ENCODE measurements at places on chromosomes 6 and 20.

DNA sequence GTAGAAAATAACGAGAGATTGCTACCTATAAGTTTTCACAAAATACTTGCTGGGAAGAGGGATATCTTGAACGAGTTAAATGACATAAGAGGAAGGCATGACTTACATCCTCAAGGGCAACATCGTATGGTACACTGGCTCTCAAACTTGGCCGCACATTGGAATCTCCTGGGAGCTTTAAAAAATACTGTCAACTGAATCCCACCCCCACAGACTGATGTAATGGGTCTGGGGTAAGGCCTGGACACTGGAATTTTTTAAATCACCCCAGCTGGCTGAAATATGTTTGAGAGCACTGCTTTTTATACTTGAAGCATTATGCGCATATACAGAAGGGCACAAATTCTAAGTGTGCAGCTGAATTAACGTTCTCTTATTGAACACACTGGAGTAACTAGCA is 8.0 kb upstream of the TSHZ2 start:
- DNase-seq: no peak

GRCh38 chr6:4935486-4935885 is 68.4 kb downstream of the RPP40 start:
- no peak for DNase-seq

DNA sequence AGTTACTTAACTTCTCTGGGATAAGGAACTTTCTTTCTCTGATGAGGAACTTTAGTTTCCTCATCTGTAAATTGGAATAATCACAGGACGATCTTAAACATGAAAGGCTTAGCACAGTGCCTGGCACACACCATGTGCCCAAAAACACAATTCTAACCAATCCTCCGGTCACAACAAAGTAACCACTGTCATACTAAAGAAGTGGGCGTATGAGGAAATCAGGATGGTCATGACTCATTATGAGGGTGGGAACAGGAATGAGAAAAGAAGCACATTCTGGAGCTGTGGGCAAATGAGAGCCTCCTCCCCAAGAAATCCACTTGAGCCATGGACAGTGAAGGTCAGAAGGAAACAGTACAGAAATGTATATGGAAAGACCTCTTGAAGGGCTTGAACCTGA is 82.9 kb downstream of the LRFN2 start:
- no peak for DNase-seq

DNA sequence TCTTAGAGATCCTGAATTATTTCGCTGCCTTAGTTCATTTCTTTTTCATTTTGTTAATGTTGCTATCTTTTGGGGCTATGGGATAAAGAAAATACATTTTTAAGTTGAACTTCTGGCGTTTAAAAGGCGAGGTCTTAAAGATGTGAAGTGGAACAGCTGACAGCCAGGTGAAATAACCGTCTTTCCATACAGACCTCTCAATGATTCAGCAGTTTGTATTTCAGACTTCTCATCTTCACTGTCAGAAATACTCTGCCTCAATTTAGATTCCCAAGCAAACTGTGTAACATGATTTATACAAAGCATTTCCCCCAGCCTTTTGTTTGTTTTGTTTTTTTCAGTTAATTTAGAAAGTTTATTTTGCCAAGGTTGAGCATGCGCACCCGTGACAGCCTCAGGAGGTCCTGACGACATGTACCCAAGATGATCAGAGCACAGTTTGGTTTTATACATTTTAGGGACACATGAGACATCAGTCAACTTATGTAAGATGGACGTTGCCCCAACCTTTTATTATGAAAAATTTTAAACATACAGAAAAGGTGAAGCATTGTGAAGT is 40.0 kb downstream of the SLC9A8 start:
- no peak for DNase-seq

DNA sequence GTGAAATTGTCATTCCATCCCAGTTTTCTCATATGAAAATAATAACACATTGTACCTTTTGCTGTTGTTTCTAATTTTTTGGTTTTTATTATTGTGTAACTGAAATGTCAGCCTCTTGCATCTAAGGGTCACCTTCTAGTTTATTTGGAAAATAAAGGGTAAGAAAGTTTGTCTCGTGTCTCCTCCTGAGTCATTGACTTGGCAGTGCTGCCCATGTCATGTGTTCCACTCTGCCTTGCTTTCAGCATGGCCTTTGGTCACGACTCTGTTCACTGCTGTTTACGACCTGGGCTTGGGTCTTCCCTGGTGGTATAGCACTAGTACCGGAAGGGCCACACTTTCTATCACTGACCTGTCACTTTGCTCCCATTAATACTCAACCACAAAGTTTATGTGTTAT is 171.4 kb upstream of the RSPO3 start:
- DNase-seq: no peak

DNA sequence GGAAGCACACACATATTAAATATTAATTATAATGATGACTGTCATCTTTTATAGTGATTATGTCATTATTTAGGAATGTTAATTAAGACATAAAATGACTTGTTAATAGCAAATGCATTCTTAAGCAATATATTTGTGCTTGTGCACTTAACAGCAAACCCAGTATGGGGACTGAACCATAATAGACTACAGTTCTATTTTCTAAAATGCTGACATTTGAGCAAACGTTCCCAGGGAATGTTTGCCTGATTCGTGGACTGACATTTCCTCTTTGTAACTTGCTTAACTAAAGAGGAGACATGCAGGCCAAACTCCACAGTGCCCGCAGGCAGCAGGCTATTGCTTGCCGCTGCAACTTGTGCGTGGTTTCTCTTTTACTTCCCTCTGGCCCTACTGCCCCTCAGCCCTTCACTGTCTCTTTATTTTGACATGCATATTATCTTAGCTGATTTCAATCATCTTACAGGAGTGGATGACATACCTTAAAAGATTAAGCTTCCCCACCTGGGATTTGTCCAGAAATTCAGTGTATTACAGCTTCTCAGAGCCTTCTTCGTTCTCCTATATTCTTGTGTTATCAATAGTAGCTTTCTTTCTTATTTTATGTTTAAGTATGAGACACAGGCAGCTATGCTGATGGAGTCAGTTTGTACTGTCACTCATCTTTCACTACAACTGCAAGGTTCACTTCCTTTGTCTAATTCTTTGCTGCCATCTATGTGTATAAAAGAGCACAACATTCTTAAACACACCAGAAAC is 141.5 kb downstream of the GMDS start:
- DNase-seq: no peak

DNA sequence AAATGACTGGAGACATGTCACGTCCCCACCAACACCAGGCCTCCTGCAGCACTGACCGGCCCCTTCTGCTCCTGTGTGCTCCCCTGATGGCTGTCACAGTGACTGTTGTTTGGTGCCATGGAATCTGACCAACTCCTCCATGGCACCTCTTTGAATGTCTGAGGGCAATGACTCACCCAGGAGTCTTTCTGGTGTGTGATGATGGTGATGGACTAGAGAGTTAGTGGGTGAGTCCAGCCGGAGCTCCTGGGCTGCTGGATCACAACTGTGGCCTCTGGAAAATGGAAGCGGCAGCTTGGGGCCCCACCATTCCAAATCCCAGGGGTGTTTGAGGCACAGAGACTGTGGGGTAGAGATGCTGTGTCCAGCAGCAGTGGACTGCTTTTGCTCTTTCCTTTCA is 133.3 kb downstream of the TFAP2C start:
- no peak for DNase-seq

DNA sequence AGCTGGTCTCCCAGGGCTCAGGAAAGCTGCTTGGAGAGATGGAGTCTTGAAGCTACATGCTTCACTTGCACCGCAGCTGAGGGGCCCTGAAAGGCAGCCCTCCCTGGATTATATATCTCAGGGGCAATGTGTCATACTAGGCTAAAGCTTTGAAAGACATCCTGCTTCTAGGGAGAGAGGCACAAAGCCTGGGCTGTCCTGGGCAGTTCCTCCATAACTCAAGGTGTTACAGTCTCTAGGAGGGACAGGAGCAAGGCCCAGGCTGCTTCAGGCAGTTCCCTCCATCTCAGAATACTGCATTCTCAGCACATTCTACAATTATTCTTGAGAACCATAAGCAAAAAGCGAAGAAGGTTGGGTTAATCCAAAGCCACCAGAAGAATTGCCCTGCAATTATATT is 22.0 kb upstream of the TXNDC5 start:
- DNase-seq: no peak

GRCh38 chr6:158926414-158926813 is 73.6 kb downstream of the RSPH3 start:
- DNase-seq: no peak

DNA sequence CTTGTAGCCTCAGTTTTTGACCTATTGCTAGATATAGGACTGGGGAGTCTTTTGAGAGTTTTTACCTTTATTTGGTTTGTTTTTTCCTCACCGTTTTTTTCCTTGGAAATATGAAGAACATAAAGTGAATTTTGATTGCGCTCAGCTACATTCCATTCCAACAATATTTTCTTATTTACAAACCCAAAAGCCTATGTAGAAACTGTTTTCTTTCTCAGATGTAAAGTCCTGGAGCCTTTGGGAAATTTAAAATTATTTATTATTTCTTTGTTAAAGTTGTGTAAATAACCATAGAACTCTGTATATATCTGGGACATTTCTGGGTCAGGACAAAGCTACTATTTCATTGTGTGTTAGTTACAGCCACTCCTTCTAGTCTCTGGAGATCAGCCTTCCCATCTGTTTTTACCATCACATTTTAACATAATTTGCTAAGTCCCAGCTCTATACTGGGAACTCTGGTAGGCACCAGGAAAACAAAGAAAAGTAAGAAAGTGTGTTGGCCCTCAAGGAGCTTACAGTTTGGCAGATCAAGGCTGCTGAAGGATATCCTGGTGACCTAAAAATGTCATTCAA is 68.8 kb downstream of the JAG1 start:
- no peak for DNase-seq

GRCh38 chr6:87583822-87584221 is 6.0 kb downstream of the RARS2 start:
- no peak for DNase-seq

- no peak for DNase-seq
These were observed 24.2 kb upstream of the KIF25 start for GRCh38 chr6:167973148-167973885.

- no peak for DNase-seq
These were observed 33.8 kb upstream of the TMEM244 start for GRCh38 chr6:129894921-129895320.

- no peak for DNase-seq
These were observed 808 bp downstream of the ULBP1 start for GRCh38 chr6:149964308-149965193.

GRCh38 chr20:61127311-61128039 is 124.6 kb upstream of the CDH4 start:
- DNase-seq: no peak

GRCh38 chr20:50522053-50522674 is 12.0 kb downstream of the PTPN1 start:
- no peak for DNase-seq

DNA sequence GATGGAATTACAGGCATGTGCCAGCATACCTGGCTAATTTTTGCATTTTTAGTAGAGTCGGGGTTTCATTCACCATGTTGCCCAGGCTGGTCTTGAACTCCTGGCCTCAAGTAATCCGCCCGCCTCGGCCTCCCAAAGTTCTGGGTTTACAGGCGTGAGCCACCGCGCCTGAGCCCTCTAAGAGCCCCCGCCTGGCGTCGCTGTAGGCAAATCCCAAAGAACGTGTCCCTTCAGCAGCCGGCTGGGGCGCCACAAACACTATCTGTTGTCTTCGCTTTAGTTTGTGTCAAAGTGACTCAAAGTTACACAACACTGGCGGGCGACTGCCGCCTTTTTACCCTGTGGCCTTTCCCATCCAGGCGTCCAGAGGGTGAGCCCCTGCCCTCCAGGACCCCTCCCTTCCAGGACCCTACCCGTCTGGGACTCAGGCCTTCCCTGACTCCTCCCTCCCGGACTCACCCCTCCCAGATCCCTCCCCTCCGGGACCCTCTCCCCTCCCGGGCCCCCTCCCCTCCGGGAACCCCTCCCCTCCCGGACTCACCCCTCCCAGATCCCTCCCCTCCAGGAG is 940 bp upstream of the ADRM1 start:
- DNase-seq: peak; percentile 66

GRCh38 chr20:8749101-8749500 is 319.8 kb upstream of the PLCB4 start:
- DNase-seq: no peak

DNA sequence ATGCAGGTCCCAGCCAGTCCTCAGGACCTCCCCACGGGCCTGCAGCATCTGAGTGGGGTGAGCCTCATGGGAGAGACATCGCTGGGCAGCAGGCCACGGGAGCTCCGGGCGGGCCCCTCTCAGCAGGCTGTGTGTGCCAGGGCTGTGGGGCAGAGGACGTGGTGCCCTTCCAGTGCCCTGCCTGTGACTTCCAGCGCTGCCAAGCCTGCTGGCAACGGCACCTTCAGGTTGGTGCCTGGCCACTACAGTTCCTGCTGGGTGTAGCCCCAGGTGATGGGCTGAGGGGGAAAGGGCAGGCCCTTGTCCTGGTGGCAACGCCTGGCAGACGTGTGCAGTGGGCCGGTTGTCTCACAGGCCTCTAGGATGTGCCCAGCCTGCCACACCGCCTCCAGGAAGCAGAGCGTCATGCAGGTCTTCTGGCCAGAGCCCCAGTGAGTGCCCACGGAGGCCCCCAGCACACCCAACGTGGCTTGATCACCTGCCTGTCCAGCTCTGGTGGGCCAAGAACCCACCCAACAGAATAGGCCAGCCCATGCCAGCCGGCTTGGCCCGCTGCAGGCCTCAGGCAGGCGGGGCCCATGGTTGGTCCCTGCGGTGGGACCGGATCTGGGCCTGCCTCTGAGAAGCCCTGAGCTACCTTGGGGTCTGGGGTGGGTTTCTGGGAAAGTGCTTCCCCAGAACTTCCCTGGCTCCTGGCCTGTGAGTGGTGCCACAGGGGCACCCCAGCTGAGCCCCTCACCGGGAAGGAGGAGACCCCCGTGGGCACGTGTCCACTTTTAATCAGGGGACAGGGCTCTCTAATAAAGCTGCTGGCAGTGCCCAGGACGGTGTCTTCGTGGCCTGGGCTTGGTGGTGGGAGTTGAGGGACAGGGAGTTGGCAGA is 787 bp upstream of the TNFRSF6B start:
- DNase-seq: no peak

DNA sequence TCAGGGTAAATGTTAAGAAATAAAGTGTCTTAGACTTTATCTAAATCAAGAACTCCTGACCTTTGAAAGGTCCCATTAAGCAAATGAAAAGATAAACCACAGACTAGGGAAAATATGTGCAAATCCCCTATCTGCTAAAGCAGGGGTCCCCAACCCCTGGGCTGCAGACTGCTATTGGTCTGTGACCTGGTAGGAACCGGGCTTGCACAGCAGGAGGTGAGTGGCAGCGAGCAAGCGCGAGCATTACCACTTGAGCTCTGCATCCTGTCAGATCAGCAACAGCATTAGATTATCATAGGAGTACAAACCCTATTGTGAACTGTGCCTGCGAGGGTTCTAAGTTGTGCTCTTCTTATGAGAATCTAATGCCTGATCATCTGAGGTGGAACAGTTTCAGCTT is 42.4 kb downstream of the LCA5 start:
- DNase-seq: no peak

- DNase-seq: no peak
These were observed 33.0 kb upstream of the ME1 start for GRCh38 chr6:83463886-83464285.

- no peak for DNase-seq
These were observed 849.6 kb upstream of the MAP3K7 start for GRCh38 chr6:91436448-91436847.

DNA sequence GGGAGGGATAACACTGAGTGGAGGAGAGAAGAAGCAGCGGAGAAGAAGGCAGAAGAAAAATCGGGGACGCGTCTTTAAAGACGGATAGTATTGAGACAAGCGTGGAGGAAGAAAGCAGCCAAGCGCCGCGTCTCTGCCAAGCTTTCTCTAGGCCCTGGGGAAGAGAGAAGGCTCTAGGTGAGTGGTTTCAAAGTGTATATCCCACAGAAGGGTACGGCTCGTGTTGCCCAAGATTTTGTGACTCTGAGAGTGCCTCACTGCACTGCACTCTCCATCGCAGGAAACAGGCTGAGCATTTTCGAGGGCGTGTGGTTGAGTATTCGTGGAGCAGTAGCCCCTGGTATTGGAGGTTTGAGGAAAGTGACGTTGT is 185.4 kb downstream of the TRIM27 start:
- no peak for DNase-seq
